Body of pancreas (tissue), 4 donors: ENCODE measurements at places on chromosomes 7 and 10.

DNA sequence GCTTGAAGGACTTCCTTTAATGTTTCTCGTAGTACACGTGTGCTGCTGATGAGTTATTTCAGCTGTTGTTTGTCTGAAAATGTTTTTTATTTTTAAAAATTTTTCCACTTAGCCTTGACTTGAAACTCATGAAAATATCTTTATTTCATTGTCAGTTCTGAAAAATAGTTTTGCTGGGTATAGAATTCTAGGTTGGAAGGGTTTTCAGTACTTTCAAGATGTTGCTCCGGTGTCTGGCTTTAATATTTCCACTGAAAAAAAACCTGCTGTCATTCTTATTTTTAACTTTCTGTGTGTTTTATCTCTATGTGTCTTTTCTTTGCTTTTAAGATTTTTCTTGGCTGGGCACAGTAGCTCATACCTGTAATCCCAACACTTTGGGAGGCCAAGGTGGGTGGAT is 103.8 kb downstream of the UNCX start:
- no peak overlapping the region for H3K4me3 ChIP-seq
- no peaks in the 10 kb centered on the region for H3K4me1 ChIP-seq
- no peaks in the 10 kb centered on the region for H3K36me3 ChIP-seq
- DNase-seq: no peak

GRCh38 chr10:64486901-64487300 is 965.7 kb downstream of the REEP3 start:
- no peaks in the 10 kb centered on the region for H3K27me3 ChIP-seq
- H3K27ac ChIP-seq: no peak overlapping the region
- no peak overlapping the region for H3K4me3 ChIP-seq

- no peak overlapping the region for H3K4me3 ChIP-seq
- H3K27me3 ChIP-seq: no peaks in the 10 kb centered on the region
- peak overlapping the region; percentile 23 for H3K27ac ChIP-seq
- no peaks in the 10 kb centered on the region for H3K36me3 ChIP-seq
- DNase-seq: no peak
These were observed 15.3 kb downstream of the ABLIM1 start for GRCh38 chr10:114642729-114643128.

DNA sequence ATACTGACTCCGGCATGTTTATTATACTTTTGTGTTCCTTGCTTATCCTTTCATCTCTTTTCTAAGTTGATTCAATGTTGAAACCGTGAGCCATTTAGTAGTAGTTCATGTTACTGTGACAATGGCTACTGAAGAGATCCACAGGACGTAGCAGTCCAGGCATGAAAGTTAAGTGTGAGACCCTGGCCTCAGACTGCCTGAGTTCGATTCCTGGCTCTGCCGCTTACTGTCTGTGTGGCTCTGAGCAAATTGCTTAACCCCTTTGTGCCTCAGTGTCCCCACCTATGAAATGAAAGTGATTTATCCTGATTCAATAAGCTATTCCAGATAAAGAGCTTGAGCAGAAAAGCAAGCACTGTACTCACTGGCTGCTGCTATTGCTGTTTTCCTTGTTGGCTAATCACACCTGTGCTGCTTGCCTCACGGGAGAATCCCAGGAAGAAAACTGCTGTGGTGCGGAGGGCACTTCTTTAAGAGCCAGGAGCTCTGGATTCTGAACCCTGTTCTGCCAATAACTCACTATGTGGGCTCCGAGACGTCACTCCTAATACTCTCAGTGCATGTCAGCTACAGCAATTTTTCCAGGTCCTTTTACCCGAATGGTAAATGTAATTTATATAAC is 38.4 kb downstream of the PNLIPRP2 start:
- peaks cover 2% of the 10 kb centered on the region for H3K36me3 ChIP-seq
- peaks cover 21% of the 10 kb centered on the region for H3K4me1 ChIP-seq
- DNase-seq: peak; percentile 56
- peak overlapping the region; percentile 38 for H3K27ac ChIP-seq
- no peak overlapping the region for H3K4me3 ChIP-seq

DNA sequence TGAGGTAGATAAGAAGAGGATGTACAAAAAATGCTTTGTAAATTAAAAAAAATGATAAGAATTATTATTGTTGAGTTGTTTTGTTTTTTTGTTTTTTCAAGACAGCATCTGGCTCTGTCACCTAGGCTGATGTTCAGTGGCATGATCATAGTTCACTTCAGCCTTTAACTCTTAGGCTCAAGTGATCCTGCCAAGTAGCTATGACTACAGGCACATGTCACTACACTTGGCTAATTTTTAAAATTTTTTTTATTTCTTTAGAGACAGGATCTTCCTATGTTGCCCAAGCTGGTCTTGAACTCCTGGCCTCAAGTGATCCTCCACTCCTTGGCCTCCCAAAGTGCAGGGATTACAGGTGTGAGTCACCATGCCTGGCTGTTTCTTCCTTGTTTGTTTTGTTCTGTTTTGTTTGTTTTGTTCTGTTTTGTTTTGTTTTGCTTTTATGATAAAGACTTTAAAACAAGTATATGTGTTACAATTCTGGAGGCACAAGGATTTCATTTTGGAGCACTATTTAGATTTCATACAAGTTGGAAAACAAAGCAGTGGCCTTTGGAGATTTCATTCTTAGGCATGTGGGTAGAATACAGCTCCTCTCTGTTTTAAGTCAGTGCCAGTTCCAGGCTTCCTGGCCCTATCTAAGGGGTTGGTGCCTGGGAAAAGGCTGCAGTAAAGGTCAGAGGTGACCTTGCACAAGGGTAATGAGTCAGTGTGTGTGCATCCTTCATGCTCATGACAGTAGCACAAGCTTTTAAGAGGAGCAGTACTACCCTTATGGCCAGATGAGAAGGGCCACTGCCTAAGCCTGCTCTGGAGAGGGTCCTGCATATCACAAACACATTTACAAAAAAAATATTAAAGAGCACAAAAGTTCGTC is 17.9 kb downstream of the FGFBP3 start:
- H3K4me3 ChIP-seq: no peak overlapping the region
- H3K36me3 ChIP-seq: no peaks in the 10 kb centered on the region

GRCh38 chr7:88224601-88225275 is 4.9 kb upstream of the SRI start:
- H3K4me1 ChIP-seq: peaks cover 43% of the 10 kb centered on the region
- no peaks in the 10 kb centered on the region for H3K36me3 ChIP-seq
- no peaks in the 10 kb centered on the region for H3K27me3 ChIP-seq
- H3K27ac ChIP-seq: no peak overlapping the region
- no peak overlapping the region for H3K4me3 ChIP-seq

GRCh38 chr7:18638594-18639452 is 143.3 kb downstream of the HDAC9 start:
- H3K36me3 ChIP-seq: no peaks in the 10 kb centered on the region
- H3K27me3 ChIP-seq: no peaks in the 10 kb centered on the region
- H3K27ac ChIP-seq: peak overlapping the region; percentile 38
- no peak for DNase-seq
- no peak overlapping the region for H3K4me3 ChIP-seq

DNA sequence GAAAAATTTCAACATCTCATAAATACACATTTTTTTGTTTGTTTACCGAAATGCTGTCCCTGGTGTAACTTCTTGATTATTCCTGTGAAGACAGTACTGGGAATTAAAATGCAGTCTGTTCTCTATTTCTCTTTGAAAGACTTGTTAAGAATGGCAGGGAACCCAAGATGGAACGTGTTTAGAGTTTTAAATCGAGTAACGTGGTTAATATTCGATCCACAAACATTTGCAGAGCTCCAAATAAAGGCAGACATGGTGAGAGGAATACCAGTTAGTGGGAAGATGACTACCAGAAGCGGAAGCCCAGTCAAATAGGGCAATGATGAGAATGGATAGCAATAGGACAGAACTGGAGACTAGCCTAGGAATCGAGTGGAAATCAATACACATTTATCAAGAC is 6.7 kb downstream of the PON3 start:
- no peaks in the 10 kb centered on the region for H3K4me1 ChIP-seq
- no peak for DNase-seq
- H3K4me3 ChIP-seq: no peak overlapping the region
- no peaks in the 10 kb centered on the region for H3K27me3 ChIP-seq
- H3K36me3 ChIP-seq: no peaks in the 10 kb centered on the region
- H3K27ac ChIP-seq: no peak overlapping the region

DNA sequence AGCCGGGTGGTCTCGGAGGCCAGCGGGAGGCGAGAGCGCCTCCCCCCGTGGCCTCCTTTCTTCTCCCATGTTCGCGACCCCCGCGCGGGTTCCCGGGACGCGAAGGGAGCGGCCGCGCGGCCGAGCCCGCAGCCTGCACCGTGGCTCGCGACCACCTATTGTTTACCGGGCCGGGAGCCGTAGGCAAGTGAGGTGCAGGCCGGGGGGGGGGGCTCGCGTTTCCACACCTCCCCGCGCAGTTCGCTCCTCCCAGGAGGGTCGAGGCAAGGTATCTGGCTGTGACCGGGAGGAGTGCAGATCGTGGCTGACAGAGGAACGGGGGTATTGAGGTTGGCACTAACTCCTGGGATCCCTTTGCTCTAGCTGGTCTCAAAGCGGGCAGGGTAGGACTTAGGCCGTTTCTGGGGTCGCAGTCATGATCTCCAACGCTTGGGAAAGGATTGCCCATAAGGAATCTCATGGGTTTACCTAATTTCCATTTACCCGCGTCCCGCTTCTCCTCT is 734 bp downstream of the PTPN12 start:
- H3K36me3 ChIP-seq: no peaks in the 10 kb centered on the region
- peak; percentile 38 for DNase-seq
- H3K27ac ChIP-seq: peak overlapping the region; percentile 95
- H3K4me3 ChIP-seq: peak overlapping the region; percentile 92
- H3K27me3 ChIP-seq: no peaks in the 10 kb centered on the region
- H3K4me1 ChIP-seq: peaks cover 19% of the 10 kb centered on the region

DNA sequence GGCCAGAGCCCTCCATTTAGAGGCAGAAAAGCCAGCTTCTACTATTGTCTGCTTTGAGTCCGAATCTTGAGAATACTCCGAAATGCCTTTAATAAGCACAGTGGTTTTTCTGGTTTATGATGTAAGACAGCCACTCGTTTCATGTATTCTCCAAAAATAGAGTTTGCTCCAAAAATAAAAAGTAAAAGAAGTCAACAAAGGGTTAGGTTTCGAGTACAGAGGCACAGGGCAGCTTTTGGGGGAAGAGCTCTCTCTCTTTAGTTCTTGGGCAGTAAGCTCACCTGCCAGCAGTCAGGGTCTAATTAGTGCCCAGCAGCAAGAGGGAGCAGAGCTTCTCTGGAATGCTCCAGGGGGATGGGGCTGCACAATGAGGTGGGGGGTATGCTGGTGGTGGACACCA is 20.2 kb downstream of the CREB3L2 start:
- no peak overlapping the region for H3K27ac ChIP-seq
- no peaks in the 10 kb centered on the region for H3K36me3 ChIP-seq
- DNase-seq: no peak
- H3K4me3 ChIP-seq: no peak overlapping the region
- H3K4me1 ChIP-seq: peaks cover 45% of the 10 kb centered on the region

DNA sequence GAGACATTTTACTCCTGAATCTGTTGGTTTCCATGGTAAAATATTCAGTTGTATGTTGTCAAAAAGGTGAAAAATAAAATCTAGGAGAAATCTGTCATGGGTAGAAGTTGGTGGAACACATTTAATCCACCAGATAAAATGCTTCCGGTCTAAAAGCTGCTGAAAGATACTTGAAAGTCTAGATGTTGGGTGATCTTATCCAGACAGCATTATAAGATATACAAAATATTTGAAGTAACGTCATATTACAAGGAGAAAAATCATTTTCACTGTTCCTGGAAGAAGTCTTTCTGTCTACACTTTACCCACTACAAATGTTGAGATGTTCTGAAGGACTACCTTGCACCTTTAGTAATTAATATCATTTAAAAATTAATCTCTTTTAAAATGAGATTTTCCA is 40.9 kb downstream of the CALD1 start:
- H3K4me3 ChIP-seq: no peak overlapping the region
- H3K36me3 ChIP-seq: no peaks in the 10 kb centered on the region
- H3K27me3 ChIP-seq: no peaks in the 10 kb centered on the region
- DNase-seq: no peak

- H3K4me1 ChIP-seq: no peaks in the 10 kb centered on the region
- no peak overlapping the region for H3K27ac ChIP-seq
- DNase-seq: no peak
- H3K36me3 ChIP-seq: no peaks in the 10 kb centered on the region
These were observed 13.4 kb downstream of the STEAP1B start for GRCh38 chr7:22486597-22486996.

GRCh38 chr10:120548210-120548609 is 91.2 kb downstream of the PLPP4 start:
- no peaks in the 10 kb centered on the region for H3K27me3 ChIP-seq
- no peaks in the 10 kb centered on the region for H3K4me1 ChIP-seq
- no peaks in the 10 kb centered on the region for H3K36me3 ChIP-seq
- no peak overlapping the region for H3K4me3 ChIP-seq

- H3K27ac ChIP-seq: no peak overlapping the region
- no peaks in the 10 kb centered on the region for H3K27me3 ChIP-seq
- H3K36me3 ChIP-seq: no peaks in the 10 kb centered on the region
- H3K4me1 ChIP-seq: peaks cover 4% of the 10 kb centered on the region
- DNase-seq: peak; percentile 75
These were observed 11.1 kb upstream of the CRTAC1 start for GRCh38 chr10:98041352-98042043.

- H3K36me3 ChIP-seq: peaks cover 14% of the 10 kb centered on the region
- no peaks in the 10 kb centered on the region for H3K27me3 ChIP-seq
- H3K4me1 ChIP-seq: no peaks in the 10 kb centered on the region
These were observed 100.6 kb downstream of the DLG5 start for GRCh38 chr10:77825965-77826364.

DNA sequence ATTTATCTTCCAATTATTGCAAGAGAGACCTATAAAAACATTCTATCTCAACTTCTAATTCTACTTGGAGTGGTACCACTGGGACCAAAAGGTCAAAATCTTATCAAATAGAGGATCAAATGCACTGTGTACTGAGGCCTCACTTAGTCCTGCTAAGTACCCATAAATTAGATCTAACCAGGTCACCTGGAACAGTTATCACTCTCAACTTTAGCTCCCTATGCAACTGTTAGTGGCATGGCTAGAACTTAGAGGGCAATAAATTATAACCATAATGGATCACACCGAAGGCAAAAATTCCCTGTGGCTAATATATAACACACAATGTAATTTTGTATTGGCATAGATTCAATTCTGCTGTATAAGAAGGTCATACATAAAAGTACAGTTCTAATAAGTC is 428.9 kb downstream of the PCDH15 start:
- no peak overlapping the region for H3K4me3 ChIP-seq
- H3K27ac ChIP-seq: no peak overlapping the region
- H3K4me1 ChIP-seq: no peaks in the 10 kb centered on the region
- no peaks in the 10 kb centered on the region for H3K36me3 ChIP-seq
- H3K27me3 ChIP-seq: no peaks in the 10 kb centered on the region
